CD4-positive, alpha-beta T cell treated with Interleukin-6 for 4 hours (primary cell): ENCODE measurements at places on chromosomes 2 and 18.

DNA sequence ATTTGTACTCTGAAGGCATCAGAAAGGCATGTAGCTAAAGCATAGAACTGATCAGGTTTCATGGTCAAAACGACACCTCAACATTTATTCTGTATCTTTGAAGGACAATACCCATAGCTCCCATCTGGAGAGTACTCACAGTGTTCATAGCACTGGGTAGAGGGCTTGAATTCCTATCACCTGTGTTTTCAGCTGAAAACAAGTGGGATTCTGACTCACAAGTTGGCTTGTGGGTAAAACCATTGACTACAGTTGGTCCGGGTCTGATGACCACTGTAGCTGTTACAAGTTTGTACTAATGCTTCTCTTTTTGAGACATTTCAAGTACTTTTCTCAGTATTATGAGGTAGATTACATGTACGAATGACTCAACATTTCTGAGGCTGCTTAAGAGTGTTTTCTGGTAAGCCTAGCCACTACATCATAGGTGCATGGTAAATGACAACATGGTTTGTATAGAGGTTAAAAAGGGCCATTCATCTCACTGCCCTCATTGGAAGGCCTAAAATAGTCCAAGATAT, 68.6 kb upstream of the PELI1 start:
- no peak for DNase-seq

DNA sequence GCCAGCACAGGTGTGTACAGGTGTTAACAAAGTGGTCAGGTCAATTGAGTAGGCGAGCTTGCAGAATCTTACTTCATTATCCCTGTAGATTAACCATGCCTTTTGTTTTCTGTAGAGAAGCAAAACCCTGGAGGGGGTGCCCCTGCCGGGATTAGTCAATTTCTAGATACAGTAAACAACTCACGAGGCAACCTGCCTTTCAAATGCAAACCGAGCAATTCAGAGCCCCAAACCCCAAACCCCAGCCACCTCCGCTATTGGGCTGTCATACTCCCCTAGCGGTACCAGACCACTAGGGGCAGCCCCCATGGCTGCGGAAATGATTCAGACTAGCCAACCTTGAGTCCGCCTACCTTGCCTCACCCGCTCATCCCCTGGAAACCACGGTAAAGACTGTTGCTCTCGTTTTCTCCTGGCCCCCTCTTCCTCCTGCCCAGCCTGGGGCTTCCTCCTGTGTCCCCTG, 61.4 kb upstream of the KIF5C start:
- DNase-seq: peak; percentile 67

DNA sequence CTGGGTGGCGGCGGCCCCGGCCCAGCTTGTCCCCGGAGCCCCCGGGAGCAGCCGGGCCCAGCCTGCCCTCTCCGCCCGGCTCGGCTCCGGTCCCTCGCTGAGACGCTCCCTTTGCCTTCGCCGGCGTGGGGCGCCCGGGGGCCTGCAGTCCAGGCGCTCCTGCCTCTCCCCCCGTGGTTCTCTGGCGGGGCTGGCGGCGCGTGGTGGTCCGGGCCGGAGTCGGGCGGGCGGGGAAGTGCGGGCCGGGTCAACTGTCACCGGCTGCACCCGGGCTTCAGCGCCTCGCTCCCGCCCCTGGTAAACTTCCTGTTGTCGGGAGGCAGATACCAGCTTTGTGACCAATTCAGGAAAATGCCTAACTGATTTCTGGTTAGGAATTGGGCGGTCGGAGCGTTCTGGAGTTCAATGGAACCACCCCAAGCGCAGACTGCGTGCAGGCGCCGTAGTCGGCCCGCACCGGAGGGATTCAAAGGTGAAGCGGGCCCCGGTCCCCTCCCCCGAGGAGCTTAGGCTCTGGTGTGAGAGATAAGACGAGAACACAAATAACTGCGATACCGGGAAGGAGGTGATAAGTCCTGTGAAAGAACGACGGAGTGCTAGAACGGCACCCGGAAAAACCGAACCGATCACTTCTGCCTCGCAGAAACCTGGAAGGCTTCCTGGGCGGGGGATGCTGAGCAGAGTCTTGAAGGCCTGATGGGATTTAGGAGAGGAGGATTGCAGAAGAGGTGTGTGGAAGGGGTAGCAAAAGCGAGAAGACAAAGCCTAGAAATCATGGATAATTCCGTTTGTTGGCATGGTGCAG, 891 bp downstream of the CAB39 start:
- DNase-seq: peak; percentile 57

GRCh38 chr2:78218066-78218465, 695.9 kb upstream of the LRRTM4 start:
- DNase-seq: no peak

GRCh38 chr2:151886241-151886640, 58.0 kb upstream of the ARL5A start:
- DNase-seq: no peak

DNA sequence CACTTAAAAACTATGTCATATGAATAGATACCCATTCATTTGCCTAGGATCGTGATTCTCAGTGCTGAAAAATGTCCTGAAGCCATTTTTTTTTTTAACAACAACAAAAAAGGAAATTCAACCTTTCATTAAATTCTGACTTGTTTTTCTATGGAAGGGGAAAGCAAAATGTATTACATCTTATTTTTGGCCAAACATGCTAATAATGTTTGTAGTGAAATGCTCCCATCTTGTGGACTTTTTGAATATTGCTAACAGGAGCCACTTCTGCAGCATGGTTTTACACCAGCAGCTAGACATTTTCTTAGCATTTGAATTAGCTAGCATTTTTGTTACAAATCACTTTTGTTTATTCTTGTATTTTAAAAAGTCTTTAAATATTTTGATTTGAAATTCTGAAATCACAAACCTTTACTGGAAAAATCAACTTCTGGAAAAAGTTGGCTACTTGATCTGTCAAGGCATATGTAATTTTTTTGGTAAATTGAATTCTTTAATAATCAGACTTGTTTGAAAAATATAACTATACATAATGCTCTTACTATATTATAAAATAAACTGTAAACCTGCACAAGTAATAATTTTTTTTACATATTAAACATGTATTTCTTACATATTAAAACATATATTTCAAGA, 75.8 kb downstream of the KIDINS220 start:
- DNase-seq: no peak

DNA sequence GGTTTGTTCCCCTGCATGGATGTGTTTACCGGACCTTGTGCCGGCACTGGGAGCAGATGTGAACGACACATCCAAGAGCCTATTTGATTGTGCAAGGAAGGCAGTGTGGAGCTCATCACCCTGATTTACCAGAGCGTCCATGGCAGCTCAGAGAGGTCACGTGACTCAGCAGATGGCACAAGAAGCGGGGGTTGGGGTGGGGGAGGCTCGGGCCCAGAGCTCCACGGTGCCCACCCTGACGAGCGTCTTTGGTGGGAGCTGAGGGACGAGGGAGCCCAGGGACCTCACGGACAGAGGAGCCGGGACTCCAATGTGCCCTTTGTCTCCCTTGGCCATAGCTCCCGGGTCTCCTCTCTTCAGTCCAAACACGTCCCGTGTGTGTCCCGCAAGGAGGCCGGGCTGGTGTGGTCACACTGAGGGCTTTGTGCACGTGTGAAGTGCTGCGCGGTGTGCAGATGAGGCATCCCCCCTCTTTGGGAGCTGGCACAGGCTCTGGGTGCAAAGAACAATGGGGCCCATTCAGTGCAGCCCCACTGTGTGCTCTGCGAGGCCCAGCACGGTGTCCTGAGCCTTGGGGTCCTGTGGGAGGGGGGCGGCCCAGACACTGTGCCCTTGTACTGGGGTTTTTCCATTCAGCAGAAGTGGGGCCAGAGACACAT, 15.5 kb downstream of the KCNIP3 start:
- no peak for DNase-seq

DNA sequence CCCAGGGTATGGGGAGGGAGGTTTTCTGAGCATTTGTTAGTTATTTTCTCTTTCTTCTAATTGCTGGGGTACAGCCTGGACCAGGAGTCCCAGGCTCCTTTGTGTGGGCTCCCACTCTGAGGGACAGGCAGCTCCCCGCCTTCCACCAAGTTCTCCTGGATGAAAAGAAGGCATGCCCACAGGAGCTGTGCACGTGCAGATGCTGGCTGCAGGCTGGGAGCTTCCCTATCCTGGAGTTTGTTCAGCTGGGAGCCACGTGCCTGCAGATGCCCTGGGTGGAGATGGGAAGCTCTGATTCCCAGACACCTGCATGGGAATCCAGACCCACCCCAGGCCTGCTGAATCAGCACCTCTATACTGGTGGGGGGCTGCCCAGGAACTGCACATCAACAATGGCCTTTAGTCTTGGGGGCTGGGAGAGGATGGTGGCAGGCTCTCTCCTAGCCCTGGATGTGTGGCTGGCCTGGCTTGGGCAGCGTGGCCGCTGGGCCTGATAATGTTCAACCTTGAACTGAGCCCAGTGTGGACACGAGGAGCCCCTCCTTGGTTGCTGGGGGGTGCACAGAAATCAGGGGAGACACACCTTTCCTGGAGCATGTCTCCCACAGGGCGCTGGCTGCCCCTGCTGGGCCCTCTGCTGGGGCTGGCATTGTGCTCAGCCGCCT, 233.6 kb upstream of the HS6ST1 start:
- DNase-seq: no peak

DNA sequence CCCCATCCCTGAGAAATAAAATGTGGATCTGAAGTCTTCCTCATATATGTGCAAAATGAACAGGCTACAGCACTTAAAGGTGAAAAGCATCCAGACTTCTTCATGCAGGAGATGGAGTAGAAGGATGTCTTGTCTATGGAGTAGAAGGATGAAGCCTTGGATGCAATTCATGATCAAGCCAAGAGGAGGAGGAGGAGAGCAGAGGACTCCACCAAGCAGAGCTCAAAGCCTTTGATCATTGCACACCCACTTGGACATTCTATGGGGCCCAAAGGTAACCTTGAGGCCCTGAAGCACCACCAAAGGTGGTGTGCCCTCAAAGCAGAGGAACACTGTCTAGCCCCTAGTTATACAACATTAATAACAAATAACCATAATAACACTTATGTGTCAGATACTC, 17.3 kb downstream of the ACMSD start:
- no peak for DNase-seq

DNA sequence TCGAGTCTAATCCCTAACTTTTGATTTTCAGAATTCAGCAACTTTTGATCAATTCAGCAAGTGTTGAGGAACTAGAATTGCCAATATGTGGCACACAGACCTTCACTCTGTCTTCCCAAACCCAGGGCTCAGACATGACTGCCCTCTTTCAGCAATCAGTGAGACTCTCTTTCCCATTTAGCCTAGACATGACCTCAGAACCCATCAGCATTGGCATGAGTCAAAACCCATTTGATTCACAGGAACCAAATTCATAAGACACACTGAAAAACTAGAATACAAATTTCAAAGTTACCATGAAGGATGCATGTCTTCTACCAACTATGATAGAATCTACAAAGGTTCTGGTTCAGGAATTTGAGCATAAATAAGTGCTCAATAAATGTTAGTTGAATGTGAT, 113.6 kb upstream of the MAP3K20 start:
- DNase-seq: no peak

DNA sequence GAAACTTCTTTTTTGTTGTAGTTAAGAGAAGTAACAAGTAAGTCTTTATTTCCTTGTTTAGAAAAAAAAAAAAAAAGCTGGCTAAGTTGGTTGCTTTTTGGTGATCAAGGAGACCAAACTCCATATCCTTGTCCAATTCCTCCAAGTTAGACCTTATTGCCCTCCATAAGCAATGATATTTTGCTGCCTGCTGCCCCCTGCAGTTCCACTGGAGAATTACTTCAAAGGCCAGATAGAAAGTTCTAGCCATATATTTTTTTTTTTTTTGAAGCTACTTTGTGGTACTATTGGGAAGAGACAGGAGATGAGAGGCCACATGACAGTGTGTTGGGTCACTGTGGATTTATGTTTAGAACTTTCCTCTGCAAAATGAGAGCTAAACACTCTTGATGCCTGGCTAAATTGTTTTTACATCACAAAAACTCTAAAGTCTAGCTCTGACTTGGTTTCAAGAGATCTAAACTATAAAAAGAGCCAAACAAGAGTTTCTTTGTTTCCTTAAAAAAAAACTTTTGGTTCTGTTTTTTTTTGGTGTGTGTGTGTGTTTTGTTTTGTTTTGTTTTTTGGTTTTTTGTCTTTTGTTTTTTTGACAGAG, 80.7 kb upstream of the RASGRP3 start:
- DNase-seq: peak; percentile 36

DNA sequence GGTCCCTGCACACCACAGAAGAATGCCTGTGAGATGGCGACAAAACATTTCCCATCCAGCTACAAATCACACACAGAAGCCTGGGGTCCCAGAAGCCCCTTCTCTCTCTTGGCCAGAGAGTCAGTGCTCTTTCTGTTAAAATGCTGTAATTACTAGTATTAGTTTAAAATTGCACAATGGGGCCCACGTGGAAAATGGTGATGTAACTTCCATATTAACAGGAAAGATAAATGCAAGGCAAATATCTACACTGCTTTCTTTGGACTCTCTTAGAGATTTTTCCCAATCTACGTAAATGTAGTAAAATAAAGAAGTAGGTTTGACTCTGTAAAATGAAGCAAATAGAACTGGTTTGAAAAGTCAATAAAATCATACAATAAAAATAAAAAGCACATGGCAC, 113.9 kb upstream of the TFCP2L1 start:
- DNase-seq: no peak

DNA sequence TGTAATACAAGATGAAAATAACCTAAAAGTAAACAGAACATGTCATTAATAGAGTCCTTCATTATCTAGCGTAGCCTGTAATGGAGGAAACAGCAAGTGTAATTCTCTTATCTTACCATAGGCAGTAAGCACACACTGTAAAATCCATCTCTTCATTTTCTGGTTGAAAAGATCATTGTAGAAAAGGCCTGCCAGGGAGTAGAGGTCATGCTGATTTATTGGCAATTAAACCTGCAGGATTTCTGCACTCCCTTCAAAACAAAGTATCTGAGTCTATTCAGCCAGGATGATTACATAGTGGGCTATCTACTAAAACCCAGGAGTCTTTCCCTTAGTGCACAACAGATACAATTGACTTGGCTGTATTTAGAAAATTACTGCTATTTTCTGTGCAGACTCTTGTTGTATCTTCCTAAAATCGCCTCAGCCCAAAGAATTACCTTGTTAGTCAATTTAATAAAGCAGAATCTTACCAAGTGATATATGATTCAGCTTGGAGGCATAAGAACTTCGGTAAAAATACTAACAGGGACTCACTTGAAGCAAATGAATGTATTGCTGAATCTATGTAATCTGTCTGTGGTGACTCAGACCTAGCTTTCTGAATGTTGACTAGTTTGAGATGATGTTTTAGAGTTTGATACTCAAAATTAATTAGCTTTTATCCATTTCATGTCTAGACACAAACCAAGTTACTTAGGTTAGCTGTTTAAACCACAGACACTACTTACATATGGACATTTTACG, 250.4 kb upstream of the STON1 start:
- no peak for DNase-seq

- DNase-seq: no peak
Measured at GRCh38 chr18:42429196-42429595, 474.2 kb downstream of the PIK3C3 start.

GRCh38 chr18:22667616-22668422, 250.1 kb upstream of the CTAGE1 start:
- no peak for DNase-seq

DNA sequence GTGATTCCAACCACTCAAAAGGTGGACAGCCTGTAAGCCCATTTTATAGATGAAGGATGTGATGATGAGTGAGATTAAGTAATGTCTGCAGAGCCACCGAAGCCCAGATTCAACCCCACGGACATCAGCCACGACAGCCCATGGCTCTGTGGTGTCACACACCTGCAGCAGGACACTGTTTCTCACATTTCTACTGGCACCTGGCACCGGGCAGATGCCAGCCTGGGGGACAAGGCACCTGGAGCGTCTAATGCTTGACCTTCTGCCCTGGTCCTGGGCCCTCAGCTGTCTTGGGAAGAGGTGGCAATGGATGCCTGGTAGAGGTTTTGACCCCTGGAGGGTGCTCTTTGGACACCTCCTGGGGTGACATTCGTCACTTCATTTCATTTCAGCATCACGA, 176.3 kb downstream of the ANAPC1 start:
- DNase-seq: no peak
